Kidney epithelial cell (primary cell): ENCODE measurements at places on chromosomes 12 and 14. TPM values are rescaled to one million over a fixed set of nuclear protein-coding genes. Genes with fewer than 3 reads are reported as not detected.

CPNE8 gene
- 6.4 and 8.0 TPM in 2 replicates for total RNA-seq

SAMD15 gene
- total RNA-seq = 1.9 and 15.5 TPM in 2 replicates

CAPS2 gene
- total RNA-seq = 0.89 and 1.5 TPM in 2 replicates

PPFIBP1 gene
- 111 and 119 TPM in 2 replicates for total RNA-seq

KRT6C gene
- total RNA-seq = not detected in 2 replicates

ASB2 gene
- 7.4 and 8.8 TPM in 2 replicates for total RNA-seq

GPRC5D gene
- total RNA-seq = not detected in 2 replicates

SIX4 gene
- 11.1 and 11.7 TPM in 2 replicates for total RNA-seq

ZFHX2 gene
- total RNA-seq = 2.3 and 2.6 TPM in 2 replicates

DNA sequence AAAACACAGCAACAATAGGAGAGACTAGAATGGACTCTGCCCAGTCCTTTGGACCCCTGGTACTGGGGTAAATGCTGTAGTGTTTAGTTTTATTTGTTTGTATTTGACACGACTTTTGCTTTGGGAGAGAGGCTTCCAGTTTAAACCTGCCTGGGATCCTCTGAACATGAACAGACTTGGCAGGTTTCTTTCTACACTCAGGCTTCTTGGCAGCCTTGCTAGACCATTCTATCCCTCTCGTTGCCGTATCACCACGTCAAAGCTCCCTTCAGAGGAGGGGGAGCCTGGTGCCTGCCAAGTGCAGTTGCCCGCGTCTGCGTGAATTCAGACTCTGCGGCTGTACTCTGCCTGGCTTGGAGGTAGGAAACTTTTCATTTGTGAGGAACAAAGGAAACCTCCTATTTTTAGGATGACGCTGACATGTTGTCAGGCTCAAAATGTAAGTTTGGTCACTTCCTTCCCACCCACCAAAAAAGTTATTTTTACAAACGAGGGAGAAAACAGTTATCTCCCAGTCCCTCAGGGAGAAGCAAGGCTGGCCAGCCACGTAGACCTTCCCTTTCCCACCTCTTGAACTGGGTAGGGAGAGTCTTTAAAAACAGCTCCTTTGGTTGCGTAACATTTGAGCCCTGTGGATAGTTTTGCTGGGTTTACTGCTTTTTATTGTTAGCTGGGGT lies 25.9 kb downstream of the CD9 start:
- DNase-seq = no peak

GRCh38 chr12:106840243-106840642 lies 65.8 kb downstream of the RIC8B start:
- peak; percentile 62 for DNase-seq

GRCh38 chr14:82510007-82510406 lies 976.4 kb upstream of the SEL1L start:
- no peak for DNase-seq

GRCh38 chr12:124678421-124678893 lies 111.0 kb upstream of the NCOR2 start:
- DNase-seq = no peak

DNA sequence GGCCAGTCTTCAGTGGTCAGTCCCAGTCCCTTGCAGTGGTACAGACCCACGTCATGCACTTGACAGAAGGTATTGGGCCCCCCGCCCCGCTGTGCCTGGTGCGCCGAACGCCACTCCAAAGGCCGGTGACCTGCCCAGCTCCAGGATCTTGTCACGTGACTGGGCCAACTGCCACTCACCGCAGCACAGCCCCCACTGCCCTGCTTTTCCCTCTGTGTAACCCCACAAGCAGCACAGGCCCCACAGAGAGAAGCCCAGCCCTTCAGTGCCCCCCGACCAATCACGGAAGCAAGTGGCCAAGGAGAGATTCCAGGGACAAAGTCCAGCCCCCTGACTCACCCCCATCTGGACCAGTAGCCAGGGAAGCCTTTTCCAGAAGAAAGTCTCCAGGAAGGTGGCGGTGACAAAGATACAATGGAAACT lies 498 bp downstream of the GPR132 start:
- DNase-seq = no peak

GRCh38 chr14:53368711-53369201 lies 215.6 kb upstream of the DDHD1 start:
- no peak for DNase-seq

DNA sequence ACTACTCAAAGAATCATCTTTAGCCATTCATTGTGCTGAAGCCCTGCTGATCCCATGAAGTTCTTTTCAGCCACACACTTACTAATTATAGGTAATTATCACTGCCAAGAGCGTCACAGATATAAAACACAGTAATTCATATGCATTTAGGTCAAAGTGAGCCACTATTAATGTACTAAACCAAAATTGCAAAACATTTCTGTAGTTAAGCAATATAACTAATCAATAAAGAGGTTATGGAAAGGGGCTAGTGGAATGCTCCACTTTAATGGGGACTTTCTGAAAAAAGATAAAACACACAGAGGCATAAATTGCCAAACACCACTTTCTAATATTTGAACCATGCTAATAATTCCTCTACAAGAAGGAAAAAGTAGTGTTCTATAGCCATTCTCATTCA lies 6.8 kb upstream of the CEP128 start:
- no peak for DNase-seq

DNA sequence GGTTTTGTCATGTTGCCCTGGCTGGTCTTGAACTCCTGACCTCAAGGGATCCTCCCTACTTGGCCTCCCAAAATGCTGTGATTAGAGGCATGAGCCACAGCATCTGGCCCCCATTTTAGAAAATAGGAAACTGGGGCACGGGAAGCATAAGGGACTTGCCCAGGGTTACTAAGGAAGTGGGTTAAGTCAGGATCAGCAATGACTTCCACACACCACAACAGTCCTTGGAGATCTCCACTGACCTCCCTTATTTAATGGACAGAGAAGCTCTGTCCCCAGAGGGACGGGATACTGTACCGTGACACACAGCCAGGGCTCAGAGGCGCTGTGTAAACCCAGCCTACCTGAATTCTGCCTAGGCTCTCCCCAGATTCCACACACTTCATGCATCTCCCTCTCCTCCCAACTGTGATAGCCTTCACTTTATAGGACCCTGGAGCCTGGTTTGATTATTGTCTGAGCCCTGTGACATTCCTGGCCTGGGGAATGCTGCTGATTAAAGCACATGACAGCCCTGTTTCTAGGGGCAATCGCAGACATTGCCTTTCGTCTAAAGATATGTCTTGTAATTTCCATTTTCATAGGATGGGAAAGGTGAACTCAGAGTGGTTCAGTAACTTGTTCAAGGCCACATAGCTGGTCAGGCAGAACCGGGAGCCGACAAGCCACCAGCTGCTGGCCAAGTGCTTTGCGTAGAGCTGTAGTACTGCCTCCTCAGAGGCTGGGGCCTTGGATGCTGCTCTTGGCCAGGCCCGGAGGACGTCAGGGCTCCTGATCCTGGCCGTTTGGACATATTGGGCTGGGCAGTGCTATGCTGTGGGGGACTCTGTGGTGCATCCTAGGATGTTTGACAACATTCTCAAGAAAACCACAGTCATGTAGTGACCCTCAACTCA lies 20.8 kb downstream of the SERPINA1 start:
- no peak for DNase-seq

DNA sequence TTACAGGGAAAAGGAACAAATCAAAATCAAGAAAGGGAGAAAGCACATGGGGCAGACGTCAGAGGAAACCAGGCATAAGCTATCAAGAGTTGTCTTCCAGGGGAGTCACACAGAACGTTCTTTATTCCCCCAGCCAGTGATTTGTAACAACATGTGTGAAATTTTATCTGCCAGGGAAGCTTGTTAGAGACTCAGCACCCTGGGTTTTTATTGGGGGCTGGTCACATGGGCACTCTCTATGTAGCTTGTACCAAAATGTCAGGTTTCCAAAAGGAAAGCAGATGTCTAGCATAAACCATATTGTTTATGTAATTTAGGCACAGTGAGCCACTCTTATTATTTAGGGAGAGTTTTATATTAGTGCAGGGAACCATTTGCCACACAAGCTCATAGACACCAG lies 440.4 kb upstream of the DCN start:
- no peak for DNase-seq

DNA sequence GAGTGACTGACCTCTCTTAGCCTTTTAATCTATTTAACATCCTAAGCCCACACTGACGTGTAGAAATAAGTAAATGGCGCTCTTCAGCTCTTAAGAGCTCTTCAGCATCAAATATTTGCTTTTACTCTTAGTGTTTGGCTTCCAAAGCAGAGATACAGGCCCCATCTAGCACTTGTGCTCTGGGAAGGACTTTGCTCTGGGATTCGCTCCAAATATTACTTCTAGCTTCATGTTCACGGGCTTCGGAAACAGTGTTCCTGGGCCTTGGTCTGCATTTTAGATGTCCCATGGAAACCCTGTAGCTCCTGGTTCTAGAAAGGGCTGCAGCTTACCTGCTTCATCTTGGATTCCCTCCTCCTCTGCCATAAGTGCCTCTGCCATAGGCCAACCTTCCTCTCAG lies 2.7 kb upstream of the NKX2-8 start:
- no peak for DNase-seq

DNA sequence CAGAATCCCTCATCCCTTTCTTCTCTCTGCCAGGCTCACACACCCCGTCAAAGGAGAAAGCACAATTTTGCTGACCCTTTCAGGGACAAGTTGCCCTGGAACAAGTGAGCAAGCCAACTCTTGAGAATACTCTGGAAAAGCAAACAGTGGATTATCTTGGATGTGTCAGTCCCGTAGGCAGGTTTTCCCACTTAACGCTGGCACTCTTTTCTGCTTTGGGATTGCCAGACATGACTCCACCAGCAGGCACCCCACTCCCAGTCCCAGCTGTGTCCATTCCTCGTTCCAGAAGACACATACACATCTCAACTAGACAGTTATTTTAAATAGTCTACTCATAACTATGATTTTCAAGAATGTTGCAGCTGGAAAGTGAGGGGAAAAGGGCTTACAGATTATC lies 145.5 kb upstream of the CDKN3 start:
- no peak for DNase-seq

DNA sequence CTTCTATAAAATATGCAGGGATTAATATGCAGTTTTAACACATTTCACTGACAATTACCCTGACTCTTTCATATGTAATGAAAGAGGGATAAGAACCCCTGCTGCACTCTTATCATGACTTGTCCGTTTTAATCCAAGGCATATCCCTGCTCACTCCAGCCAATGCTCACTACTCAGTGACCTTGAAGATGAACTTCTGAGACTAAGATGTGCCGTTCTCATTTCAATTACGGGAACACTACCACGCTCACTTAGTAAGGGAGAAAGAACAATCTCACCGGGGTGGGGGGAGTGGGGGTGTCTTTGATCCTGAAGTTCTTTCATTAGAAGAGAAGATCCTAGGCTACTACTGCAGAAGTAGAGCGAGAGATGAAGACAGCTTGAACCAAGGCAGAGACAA lies 50.5 kb downstream of the PKP2 start:
- no peak for DNase-seq

DNA sequence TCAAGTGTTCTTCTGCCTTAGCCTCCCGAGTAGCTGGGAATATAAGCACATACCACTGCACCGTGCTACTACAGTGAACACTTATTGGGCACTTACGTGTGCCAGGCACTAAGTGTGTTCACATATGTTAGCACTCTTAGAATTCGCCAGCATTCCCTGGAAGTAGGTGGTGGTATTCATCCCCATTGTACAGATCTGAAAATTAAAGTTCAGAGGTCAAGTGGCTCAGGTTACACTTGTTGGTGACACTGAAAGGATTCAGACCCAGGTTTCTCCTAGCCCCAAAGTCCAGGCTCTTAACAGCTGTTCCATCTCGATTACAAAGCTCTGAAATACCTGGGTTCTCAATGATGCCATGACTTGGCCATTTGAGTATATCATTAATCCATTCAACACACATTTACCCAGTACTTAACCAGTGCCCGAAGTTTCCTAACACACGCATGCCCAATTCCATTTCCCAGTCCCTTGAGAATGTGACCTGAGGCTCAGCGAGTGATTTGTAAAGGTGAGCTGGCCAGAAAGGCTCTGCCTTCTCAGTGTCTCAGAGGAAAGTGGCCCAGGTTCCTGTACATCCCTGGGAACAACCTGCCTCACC lies 4.8 kb downstream of the MVK start:
- peak; percentile 21 for DNase-seq

- DNase-seq = no peak
These were observed 47.7 kb downstream of the FLRT2 start for GRCh38 chr14:85577543-85578114.

GRCh38 chr12:112167718-112168525 lies 42.6 kb downstream of the TRAFD1 start:
- DNase-seq = no peak

DNA sequence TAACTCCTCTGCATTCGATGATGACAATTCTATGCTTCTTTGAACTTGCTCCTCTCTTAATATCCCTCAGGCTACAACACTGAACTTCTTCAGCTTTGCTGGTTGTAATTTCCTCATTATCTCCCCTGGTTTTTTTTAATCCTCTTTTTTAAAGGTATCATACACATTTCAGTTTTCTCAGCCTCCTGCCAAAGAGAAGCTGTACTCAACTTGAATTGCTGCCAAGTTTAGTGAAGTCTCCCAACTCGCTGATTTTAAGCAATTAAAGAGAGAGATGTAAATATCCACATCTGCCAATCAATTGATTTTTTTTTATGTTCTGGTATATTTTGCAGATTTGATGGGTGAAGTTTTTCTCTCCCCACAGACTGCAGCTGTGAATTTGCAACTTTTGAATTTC lies 817.8 kb downstream of the GALC start:
- DNase-seq = no peak

GRCh38 chr12:82210882-82211281 lies 147.3 kb downstream of the CCDC59 start:
- DNase-seq = no peak
